ENCODE measurements at places on chromosomes 2 and 18.

DNA sequence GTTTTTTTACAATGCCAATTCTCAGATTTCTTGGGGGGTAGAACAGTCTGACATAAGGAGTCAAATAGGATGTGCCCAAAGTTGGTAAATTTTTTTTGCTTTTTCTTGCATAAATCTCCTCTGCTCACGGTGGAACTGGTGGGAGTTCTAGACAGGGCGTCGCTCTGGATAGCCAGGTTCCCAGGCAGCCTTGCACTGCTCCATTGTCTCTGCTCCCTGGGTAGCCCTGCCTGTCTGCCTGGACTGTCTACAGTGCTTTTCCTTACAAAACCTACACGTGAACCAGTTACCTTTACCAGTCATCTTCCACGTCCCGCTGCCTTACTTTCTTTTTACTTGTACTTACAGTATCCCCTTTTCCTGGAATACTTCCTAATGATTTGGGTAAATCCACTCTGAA lies 117.1 kb downstream of the ZNF407 start:
- no peak for DNase-seq

DNA sequence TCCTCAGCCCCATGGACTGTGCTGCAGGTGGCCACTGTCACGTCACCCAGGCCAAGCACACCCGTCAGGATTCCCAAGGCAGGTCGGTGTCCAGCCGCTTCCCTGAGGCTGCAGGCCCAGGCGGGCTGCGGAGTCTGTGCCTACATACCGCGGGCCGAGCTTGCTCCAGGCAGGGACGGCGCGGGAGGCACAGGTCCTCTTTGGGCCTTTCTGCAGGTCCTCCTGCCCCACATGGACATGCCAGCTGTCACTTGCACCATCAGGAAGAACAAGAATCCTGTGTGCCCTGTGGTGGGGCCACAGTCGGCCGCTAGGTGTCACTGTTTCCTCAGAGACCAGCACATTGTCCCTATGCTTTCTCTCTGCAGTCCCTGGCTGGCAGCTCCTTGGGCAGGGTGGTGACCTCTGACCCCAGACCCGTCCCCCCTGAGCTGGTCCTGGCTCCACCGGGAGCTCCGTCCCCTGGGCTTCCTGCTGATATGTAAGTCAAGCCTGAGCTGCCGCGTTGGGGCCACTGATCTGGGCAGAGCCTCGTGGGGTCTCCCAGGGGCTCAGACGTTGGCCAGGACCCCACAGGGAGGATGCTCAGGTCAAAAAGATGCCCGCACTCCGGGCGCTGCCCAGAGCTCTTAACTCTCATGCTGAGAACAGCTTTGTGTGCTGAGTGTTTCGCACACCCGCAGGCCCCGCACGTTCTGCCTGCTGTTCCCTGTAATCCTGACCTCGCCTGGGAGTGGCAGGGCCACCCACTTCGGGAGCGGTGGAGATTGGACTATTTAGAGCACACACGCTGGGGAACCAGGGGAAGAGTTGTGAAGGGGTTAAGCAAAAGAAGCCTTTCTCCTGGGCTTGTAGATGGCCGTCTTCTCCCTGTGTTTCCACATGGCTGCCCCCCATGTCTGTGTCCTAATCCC lies 17.3 kb upstream of the AGXT start:
- DNase-seq: peak; percentile 65

GRCh38 chr2:31505111-31505510 lies 75.6 kb downstream of the SRD5A2 start:
- no peak for DNase-seq

- no peak for DNase-seq
Measured at GRCh38 chr2:27701676-27702075, 38.0 kb downstream of the SLC4A1AP start.

DNA sequence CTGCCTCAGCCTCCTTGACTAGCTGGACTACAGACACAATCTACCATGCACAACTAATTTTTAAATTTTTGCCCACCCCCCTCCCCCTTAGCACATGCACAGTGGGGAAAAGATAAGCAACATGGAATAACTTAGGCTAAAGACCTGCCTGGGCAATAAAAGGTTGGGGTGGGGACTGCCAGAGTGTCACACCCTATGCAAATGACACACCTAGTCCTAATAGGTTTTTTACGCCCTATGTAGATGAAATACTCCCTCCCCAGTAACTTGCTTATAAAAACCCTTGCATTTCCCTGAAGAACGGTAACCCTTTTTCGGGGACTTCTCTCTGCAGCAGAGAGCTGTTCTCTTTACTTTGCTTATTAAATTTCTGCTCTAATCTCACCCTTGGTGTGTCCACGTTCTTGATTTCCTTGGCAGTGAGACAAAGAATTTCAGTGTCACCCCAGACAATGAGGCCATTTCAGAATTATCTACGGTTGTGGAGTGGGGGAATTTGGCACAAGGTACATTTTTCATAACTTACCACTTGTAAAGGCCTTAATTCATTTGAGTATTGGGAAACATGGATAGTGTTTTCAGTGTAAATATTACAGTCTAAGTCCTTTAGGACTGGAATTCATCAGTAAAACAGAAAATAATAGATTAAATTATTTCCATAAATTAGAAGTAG lies 109.2 kb downstream of the NOL4 start:
- no peak for DNase-seq

DNA sequence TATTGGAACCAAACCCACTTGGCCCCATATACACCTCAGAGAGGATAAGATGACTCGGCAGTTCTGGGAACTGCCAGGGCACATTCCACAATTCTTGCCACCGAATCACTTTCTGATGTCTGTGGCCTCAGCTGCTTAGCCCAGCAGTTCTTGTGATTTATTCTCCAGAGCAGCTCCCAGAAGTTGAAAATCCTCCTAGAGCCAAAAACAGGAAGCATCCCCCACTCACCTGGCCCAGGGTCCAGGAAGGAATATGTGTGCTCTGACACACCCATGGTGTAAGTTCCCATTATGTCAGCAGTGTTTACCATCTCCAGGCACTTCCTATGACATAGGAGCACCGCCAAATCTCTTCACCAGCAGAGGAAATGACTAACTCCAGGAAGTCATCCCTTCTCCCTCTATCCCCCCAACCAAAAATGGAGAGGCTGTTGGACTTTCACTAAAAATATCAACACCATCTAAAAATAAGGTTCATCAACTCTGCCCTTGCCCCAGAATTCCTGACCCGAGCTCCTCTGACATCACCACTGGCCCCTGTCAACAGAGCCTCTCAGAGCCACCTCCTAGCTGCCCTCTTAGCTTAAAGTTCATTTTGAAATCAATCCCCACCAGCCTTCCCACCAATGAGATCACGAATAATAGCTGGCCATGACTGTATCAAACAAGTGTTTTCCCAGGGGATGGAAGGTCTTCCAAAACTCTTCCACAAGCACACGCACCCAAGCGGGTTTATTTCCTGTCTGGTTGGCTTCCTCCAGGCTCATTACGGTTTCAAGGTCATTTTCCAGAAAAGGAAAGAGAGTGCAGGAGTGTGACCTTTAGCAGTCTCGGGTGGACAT lies 223.1 kb upstream of the PARD3B start:
- no peak for DNase-seq

GRCh38 chr2:30956995-30957394 lies 149.7 kb upstream of the CAPN13 start:
- DNase-seq: no peak

GRCh38 chr2:171531291-171531690 lies 9.0 kb downstream of the CYBRD1 start:
- no peak for DNase-seq

DNA sequence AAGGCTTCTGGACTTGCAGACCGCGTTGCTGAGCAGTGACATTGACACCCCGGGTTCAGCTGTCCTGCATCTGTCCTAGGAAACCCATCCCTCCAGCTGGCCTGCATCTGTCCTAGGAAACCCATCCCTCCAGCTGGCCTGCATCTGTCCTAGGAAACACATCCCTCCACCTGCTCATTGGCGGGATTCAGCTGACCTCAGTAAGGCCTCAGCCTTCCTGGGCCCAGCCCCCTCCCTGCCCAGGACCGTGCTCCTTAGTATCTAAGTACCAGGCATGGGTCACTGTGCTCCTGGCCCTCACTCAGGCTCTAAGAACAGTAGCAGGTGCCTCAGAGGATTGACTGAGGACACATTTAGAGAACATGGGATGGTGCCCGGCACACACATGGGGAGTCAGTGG lies 1.2 kb downstream of the MLPH start:
- DNase-seq: no peak

- no peak for DNase-seq
Measured at GRCh38 chr2:223019987-223020717, 31.8 kb upstream of the KCNE4 start.

GRCh38 chr2:12761104-12761503 lies 44.4 kb downstream of the TRIB2 start:
- no peak for DNase-seq

DNA sequence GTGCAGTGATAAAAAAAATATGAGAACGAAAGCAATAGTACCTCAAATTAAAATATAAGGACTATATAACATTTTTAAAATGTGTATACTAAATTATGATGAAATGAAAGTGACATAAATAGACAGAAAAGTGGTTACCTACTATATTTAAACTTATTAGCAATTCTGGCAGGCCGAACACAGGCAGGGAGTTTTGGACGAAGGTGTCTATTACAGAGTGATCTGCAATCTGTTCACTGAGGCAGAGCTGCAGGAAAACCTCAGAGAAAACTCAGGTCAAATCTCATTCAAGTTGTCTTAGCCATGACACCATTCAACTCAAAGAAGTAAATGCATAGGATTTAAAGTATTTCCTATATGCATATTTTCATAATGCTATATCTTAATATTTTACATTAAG lies 274.8 kb upstream of the GULP1 start:
- DNase-seq: no peak

- DNase-seq: no peak
Measured at GRCh38 chr2:205681401-205682238, 681 bp upstream of the NRP2 start.

DNA sequence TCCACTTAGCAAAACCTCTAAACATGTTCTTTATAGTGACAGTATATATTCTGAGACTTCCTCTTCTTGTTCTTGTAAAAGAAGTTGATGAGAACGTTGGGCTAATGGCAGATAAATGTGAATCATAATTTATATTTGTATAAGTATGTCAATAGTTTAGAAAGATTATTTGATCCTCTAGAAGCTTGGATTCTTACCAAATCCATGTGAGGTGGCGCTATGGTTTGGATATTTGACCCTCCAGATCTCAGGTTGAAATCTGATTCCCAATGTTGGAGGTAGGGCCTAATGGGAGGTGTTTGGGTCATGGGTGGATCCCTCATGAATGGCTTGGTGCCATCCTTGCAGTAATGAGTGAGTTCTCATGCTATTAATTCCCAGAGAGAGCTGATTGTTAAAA lies 29.8 kb upstream of the SCN1A start:
- no peak for DNase-seq

DNA sequence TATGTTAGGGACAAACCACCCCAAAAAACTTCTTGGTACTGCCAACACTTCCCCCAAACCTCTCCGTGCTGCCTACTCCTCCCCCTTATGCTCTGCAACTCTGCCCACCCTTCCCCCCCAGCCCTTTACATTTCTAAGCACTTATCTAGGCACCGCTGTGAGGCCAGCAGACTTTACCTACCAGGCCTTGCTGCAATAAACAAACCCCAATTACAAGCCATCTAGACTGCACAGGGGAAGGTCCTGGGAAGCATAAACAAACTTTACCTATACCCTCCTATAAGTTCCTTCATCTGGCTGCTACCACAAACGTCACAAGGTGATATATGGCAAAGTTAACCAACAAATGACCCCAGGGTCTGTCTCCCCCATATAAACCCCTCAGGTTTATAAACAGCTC lies 259.4 kb upstream of the GULP1 start:
- DNase-seq: no peak

GRCh38 chr2:102891296-102891695 lies 129.5 kb downstream of the TMEM182 start:
- no peak for DNase-seq

DNA sequence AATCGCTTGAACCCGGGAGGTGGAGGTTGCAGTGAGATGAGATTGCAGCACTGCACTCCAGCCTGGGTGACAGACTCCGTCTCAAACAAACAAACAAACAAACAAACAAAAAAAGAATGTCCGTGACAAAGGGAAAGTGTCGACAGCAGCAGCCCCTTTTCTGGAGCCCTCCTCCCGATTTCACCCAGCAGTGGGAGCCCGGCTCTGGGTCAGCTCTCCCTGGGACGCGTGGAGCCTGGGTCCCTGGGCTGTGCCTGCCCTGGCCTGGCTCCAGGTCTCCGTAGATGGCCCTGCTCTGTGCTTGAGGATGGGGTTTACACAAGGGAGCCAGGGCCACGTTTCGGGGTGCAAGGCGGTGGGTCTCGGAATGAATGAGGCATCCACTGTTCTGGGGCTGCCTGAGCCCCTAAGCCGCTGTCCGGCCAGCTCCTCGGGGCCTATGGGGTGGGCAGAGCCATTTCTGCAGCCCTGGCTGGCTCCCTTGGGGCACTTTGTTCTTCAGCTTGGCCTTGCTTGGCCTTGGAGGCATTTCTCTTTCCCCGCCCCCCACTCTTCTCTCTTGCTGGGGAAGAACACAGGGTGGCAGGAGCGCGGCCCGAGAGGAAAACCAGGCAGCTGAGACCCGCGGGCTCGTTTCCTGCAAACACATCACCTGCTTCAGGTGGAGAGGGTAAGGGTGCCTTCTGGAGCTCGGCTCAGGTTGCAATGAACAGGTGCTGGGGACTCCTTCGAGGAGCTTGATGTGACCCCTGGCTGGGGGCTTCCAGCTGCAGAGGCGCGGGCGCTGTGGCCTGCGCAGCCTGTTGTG lies 29.1 kb downstream of the RTP5 start:
- DNase-seq: no peak

DNA sequence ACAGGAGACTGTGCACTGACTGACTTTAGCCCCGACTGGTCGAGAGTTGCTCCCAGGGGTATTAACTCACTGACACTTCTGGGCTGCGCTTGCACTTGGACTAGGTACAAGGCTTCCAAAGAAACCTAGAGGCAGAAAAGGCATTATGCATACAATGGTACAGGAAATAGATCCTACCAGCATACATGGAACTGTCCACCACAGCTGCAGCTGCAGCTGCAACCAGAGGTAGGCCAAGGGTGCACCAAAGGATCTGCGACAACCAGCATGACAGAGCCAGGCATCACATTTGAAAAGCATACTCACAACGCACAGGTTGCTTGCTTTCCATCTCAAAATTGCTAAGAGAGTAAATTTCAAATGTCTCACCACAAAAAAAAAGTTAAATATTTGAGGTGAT lies 22.6 kb upstream of the PGAP1 start:
- DNase-seq: no peak

GRCh38 chr2:40507432-40507831 lies 55.5 kb upstream of the SLC8A1 start:
- DNase-seq: no peak

DNA sequence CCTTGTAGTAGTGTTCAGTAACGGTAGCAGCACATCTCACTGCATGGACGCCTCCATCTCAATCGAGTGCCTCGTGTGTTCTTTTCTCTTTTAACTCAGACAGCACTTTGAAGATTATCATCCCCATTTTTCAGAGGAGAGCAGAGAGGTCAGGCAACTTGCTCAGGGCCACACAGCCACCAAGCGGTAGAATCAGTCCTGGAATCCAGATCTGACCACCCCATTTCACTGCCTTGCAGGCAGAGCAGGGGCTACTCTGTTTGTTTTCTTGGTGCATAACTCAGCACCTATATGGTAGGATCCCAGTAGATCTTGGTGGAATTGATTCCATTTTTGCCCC lies 129.5 kb downstream of the SMAD7 start:
- no peak for DNase-seq

- no peak for DNase-seq
Measured at GRCh38 chr2:172489681-172490080, 62.3 kb downstream of the ITGA6 start.

- no peak for DNase-seq
Measured at GRCh38 chr2:111052621-111053020, 68.1 kb upstream of the BCL2L11 start.

- DNase-seq: no peak
Measured at GRCh38 chr2:70679259-70679658, 88.7 kb downstream of the ADD2 start.

- no peak for DNase-seq
Measured at GRCh38 chr18:70432804-70433400, 144.1 kb downstream of the SOCS6 start.

All from stimulated activated CD4-positive, alpha-beta T cell treated with anti-CD3 and anti-CD28 coated beads, TNF-alpha, amount 100 ng/mL, for 4 hours (primary cell).